ENCODE measurements at places on chromosomes 1 and 21.

GRCh38 chr1:228101994-228102790, 933 bp downstream of the C1orf35 start:
- no peak for DNase-seq

DNA sequence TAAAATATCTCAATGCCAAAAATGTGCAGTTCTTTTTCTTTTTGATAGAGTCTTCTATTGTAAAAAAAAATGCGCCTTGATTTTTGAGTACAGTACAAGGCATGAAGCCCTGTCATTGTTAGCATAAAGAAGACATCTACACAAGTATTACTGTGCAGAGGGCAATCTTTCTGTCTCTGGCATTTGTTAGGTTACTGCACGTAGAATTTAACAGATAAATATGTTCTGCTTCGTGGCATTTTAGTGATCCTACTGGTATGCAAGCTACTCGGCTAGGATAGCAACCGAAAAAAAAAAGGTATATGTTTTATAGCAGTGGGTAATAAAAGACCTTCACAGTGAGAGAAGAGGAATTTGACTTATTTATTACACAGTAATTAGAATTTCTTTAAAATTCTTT, 492.9 kb upstream of the ADGRL2 start:
- no peak for DNase-seq

DNA sequence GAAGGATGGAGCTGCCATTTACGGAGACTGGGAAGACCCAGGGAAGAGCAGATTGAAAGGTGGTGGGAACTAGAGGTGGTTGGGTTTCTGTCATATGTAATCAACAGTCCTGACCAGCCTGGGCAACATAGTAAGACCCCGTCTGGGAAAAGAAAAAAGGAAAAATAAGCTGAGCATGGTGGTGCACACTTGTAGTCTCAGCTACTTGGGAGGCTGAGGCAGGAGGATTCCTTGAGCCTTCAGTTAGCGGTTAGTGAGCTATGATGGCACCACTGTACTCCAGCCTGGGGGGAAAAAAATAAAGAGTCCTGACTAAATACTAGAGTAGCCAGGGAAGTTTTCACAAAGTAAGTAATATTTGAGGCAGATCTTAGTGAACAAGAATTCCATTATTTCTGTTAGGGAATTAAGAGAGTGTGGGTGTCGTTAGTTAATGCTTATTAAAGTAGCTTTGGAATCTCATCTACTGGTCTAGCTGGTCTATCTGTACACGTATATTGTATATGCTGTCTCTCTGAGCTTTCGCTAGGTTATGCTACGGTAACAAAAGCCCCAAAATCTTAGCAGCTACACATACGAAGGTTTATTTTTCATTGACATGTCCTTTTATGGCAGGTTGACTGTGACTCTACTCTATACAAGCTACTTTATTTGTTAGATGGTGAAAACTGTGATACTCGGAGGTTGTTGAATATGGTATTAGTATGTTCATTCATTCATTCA, 4.4 kb downstream of the NBPF1 start:
- DNase-seq, result no peak

DNA sequence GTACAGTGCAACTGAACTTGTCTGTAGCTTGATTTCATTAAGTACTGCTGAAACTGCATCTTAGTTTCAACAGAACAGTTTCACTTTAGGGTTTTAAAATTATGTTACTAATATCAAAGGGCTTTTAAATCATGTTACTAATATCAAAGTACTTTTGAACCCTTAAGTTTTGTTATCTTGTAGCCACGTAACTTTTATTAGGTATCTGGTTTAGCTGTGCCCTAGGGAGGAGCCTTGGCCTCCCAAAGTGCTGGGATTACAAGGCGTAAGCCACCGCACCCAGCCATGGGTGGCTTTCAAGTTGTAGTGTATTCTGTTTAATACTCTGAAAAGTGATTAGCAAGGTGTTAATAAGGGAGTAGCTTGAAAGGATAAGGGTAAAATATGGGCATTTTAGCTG, 2.0 kb downstream of the KDM4A start:
- no peak for DNase-seq

- no peak for DNase-seq
Observed at GRCh38 chr1:154353460-154353904, 28.2 kb downstream of the ATP8B2 start.

GRCh38 chr1:96080925-96081324, 640.7 kb upstream of the PTBP2 start:
- no peak for DNase-seq

GRCh38 chr1:183694066-183694465, 41.0 kb upstream of the APOBEC4 start:
- DNase-seq, result no peak

DNA sequence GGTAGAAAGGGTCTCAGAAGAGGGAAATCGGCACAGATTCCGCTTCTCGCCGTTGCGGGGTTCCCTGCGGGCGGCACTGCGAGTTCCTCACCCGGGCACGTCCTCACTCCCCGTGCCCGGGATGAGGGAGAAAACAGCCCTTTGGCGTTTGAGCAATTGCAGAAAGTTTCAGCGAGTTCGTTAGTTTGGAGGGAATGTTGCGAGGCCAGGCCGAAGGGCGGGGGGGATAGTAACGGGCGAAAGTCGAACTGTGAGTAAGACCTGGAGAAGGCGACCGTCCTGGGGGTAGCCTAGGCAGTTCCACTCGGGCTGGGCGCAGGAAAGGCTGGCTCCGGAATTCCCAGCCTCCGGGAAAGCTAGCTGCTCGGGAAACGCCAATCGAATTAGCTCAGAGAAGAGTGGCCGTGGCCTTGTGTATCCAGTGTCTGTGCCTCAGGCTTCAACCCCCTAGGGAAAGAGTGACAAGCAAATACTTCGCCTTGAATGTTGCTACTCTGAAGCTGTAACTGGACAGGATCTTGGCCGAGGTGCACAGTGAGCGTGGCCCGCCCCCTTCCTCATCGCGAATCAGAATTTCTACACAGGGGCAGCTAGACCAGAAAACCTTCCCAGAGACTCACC, 787 bp downstream of the PTGFR start:
- no peak for DNase-seq

- no peak for DNase-seq
Observed at GRCh38 chr21:23162198-23162946, 2164.2 kb downstream of the NCAM2 start.

- no peak for DNase-seq
Observed at GRCh38 chr1:191508239-191508638, 650.0 kb upstream of the RGS18 start.

DNA sequence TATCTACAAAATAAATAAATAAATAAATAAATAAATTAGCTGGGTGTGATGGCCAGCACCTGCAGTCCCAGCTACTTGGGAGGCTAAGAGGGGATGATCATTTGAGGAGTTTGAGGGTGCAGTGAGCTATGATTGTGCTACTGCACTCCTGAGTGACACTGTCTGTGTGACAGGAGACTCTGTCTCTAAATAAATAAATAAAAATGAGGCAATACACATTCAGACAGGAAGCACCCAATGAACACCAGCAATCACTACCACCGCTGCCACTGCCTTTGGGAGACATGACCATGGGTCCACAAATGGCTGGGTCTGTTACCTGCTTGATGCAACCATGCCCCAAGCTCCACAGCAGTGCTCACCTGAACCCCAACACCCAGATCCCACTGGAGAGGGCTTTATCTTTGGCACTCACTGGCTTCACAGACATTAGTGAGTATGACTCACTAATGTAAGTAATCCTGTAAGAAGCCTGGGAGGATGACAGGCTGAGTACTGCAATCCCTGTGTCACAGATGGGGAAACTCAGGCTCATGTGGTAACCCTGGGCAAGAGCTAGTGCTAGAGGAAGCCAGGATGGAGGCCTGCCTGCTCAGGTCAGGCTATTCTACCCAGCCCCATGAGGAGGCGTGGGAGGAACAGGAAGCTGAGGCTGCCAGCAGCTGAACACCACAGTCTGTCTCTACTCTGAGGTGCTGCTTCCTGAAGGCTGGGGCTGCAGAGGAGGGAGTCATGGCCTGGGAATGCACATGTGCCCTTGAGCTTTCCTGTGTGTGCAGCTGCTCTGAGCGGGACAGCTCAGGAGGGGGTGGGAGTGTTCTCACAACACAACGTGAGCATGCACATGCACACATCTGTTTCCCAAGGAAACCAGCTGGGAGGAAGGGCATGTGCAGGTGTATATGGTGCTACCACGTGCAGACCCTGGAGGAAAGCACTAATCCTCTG, 43.0 kb downstream of the SLC9A1 start:
- DNase-seq, result peak; percentile 24

DNA sequence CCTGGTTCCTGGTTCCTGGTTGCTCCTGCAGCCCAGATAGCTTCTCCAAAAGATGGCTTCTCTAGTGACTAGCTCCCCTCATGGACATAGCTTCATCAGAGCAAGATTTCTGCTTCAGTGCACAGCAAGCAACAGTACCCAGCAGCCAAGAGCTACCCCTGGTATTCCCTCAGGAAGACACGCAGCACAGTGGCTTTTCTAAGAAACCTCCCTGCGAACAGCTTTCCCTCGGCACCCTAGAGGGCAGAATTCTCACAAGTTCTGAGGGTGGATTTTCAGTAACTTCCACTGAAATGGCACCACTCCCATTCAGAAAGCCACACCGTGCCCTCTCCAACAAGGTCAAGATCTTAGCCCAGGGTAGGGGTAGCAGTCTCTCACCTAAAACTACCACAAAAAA, 128.2 kb downstream of the EIF4G3 start:
- no peak for DNase-seq

GRCh38 chr1:197252973-197253372, 15.1 kb upstream of the CRB1 start:
- DNase-seq, result no peak

DNA sequence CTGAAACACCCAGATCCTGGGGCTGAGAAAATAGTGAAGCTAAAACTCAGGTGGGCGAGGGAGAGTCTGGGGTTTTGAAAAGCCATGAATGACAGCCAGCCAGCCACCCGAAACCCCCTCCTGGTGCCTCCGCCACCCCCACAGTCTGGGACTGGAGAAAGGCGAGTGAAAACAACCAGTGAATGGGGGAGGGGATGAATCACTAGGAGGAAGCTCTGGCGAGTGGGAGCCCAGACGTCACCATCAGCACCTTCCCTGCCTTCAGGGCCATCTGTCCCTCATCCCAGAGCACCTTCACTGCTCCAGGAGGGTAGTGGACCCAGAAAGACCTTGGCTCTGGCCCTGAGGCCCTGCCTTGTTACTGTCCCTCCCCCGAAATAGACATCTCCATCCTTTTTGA, 9.2 kb downstream of the RORC start:
- no peak for DNase-seq

DNA sequence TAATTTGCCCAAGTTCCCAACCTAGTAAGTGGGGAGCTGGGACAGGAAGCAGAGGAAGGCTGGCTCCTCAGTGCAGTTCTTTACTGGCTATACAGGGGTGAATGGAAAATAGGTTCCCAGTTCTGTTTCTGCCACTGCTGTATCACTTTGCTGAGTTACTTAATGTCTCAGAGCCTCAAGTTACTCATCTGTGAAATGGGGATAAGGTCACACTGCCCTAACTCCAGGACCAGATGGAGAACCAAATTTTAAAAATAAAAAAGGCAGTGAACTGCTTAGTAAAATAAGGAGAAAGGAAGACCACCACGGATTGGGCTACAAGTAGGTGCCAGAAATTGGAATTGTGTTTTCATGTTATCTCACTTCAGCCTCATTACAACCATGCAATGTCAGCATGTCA, 147.8 kb downstream of the OMA1 start:
- DNase-seq, result no peak

GRCh38 chr1:75861831-75862230, 65.1 kb downstream of the MSH4 start:
- no peak for DNase-seq

DNA sequence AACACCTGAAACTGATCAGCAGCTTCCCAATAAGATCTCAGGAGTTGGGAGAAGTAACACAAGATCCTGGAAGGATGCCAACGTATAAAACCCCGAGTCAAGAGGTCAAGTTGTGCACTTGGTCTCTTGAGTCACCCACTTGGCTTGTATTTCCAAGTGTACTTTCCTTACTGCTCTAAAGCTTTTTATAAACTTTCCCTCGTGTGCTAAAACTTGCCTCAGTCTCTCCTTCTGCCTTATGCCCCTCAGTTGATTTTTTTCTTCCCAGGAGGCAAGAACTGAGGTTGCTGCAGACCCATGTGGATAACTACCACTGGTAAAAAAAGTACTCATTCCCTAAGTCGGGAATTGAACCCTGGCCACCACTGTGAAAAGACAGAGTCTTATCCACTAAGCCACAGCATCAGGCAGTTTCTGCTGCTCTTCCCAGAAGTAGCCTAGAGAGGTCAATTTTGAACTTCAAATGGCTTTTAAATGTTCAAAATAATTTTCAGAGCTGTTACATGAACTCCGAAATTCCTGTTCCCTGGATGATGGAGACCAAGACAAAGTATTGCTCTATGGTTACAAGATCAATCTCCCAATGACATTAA, 28.9 kb downstream of the ITLN2 start:
- no peak for DNase-seq

GRCh38 chr1:179706339-179706941, 36.7 kb upstream of the FAM163A start:
- peak; percentile 13 for DNase-seq

- no peak for DNase-seq
Observed at GRCh38 chr1:183609313-183609712, 19.1 kb upstream of the NCF2 start.

- no peak for DNase-seq
Observed at GRCh38 chr1:91557826-91558225, 57.2 kb downstream of the CDC7 start.

- no peak for DNase-seq
Observed at GRCh38 chr1:50415235-50416149, 7.8 kb downstream of the DMRTA2 start.

GRCh38 chr1:212491454-212491853, 58.7 kb downstream of the NENF start:
- DNase-seq, result no peak

GRCh38 chr1:9731561-9731960, 80.0 kb downstream of the PIK3CD start:
- DNase-seq, result no peak

DNA sequence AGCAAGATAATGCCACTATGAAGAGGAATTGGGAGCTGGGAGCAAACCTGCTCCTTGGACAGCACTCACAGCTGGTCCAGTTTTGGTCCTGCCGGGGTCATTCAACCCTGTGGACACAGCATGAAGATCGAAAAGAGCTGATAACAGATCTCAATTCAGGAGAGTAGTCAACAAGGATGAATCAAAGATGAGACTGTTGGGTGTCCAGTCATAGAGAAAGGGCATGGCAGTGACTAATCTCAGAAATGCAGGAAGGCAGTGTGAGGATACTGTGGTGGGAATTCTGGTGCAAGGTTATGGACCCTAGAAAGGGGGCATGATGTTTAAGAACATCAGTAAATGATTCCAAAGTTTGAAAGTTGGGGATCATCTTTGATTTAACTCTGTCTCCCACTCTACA, 261.4 kb upstream of the ZP4 start:
- no peak for DNase-seq
